ENCODE measurements at places on chromosomes 7 and 10. TPM values are rescaled to one million over a fixed set of nuclear protein-coding genes. Genes with fewer than 3 reads are reported as not detected.

DNA sequence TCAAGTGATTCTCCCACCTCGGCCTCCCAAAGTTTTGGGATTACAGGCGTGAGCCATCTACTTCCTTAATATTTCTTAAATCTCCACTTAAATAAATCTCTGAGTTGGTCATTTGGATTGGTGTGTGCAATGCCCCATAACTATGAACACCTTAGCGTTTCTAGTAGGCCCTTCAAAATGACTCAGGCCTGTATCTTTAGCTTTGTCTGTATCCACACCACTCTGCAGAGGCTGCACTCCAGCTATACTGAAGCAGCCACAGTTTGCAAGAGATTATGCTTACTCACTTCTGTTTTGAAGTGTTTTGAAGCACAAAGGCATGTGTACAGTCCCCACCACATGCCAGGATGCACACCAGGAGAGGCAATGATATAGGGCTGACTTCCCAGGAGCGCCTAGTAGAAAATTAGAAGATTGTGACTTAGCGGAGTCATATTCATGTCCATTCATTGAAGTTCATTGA, 2.4 kb upstream of the ST7 start:
- peaks cover 12% of the 10 kb centered on the region for H3K4me1 ChIP-seq
- no peaks in the 10 kb centered on the region for H3K27me3 ChIP-seq
- no peaks in the 10 kb centered on the region for H3K36me3 ChIP-seq
- DNase-seq = no peak

DNA sequence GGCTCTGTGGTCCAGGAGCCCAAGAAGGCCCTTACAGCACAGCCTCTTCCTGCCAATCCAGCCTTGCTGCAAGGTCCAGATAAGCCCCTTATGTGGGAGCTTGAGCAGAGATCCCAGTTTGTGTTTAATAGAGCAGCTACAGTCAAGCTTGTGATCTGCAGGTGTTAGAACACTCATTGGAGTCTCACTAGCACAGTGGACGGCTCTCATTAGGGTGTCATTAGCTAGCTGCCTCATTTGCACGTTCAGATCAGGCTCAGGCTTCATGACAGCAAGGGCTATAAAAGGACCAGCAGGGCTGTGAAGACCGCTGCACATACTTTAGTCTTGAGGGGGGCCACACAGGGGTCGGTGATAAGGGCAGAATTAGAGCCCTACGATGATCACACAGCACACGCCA, 443.2 kb downstream of the RPS24 start:
- no peak overlapping the region for H3K27ac ChIP-seq
- H3K27me3 ChIP-seq = no peaks in the 10 kb centered on the region
- no peaks in the 10 kb centered on the region for H3K36me3 ChIP-seq
- peaks cover 3% of the 10 kb centered on the region for H3K4me1 ChIP-seq

The WEE2 gene
- 2.5 TPM for total RNA-seq

The GRM3 gene
- not detected for total RNA-seq

DNA sequence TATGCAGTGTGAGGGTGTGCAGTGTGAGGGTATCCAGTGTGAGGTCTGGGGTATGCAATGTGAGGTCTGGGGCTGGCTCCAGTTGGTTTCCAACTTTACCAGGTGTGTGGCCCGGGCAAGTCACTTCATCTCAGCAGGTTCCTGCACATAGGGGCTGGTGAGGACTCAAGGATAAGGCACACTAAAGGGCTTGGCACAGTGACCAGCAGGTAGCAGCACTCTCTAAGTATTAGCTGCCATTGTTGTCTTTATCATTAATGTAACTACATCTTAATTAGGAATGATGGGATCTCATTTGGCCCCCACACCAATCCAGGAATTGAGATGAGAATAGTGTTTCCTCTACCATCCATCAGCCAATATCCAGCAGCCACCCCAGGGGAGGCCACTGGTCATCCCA, 117.3 kb downstream of the KCNMA1 start:
- H3K4me3 ChIP-seq = no peak overlapping the region
- no peak for DNase-seq
- no peaks in the 10 kb centered on the region for H3K4me1 ChIP-seq
- H3K36me3 ChIP-seq = no peaks in the 10 kb centered on the region

- DNase-seq = no peak
- H3K4me3 ChIP-seq = no peak overlapping the region
- no peak overlapping the region for H3K27ac ChIP-seq
- H3K4me1 ChIP-seq = no peaks in the 10 kb centered on the region
- no peaks in the 10 kb centered on the region for H3K36me3 ChIP-seq
Observed at GRCh38 chr10:43890124-43890523, 241.4 kb upstream of the ZNF32 start.

DNA sequence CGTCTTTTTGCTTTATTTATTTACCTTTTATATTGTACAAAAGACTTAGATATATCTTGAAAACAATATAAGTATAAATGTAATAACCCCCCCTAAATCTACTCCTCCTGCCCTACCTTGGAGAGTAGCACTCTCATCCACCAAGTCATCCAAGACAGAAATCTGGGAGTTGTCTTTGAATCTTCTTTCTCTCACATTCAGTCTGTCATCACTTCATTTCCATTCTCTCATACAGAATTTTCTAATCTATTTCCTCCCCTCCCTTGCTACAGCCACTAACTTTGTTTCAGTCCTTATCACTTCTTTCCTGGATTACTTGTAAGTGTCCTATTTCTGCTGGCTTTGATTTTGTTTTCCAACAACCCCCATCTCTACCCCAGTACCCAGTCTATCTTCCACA, 170.6 kb downstream of the SEMA3D start:
- H3K36me3 ChIP-seq = no peaks in the 10 kb centered on the region
- no peaks in the 10 kb centered on the region for H3K4me1 ChIP-seq
- no peak for DNase-seq
- H3K27me3 ChIP-seq = no peaks in the 10 kb centered on the region
- no peak overlapping the region for H3K27ac ChIP-seq

The FEZF1 gene
- total RNA-seq = not detected

DNA sequence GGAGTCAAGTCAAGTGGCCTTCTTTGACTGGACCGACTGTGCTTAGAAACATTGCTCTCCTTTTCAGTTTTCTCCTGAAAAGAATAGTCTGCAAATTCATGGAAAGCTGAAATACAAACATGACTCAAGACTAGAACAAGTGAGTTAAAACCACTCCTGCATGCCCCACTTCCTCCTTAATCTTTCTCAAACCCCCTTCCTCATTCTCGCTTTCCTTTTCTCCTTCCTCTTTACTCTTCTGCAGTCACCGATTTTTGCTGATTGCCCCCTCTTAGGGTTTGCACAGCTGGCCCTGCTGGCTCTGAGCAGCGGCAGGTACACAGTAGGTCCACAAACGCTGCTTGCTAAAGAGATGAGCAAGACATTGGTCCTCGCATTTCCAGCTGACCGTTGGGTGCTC, 34.8 kb upstream of the MKI67 start:
- no peak for DNase-seq
- no peaks in the 10 kb centered on the region for H3K27me3 ChIP-seq
- H3K4me3 ChIP-seq = no peak overlapping the region
- H3K27ac ChIP-seq = no peak overlapping the region

The SPDYE2 gene
- not detected for total RNA-seq

DNA sequence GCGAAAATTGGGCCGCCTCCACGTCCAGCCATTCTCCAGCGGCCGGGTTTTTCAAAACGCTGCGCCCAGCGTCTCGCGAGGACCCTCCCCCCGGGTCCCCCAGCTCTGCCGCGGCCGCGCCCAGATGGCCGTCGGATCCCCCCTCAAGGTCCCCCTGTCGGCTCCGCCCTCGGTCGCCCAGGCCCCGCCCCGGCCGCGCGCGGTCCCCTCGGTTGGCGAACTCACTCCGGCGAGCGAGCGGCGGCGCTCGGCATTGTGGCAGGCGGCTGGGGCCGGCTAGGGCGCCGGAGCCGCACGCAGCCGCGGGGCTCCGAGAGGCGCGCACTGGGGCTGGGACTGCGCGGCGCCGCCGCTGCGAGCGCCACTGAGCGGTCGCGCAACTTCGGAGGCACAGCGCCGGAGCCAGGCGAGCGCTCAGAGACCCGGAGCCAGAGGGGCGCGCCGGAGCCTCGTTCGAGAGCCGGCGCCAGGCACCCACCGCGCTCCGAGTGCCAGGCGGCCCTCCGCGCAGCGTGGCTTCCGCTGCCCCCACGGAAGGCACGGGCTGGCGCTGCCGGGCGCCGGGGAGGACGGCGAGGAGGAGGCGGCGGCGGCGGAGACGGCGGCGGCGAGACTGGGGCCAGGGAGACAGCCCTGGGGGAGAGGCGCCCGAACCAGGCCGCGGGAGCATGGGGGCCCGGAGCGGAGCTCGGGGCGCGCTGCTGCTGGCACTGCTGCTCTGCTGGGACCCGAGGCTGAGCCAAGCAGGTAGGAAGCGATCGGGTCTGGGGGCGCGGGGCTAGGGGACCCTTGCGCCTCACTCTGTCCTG, at the start of gene UNC5B:
Gene UNC5B (plus strand): TSS at position 253 of the 809 bp plus-strand sequence. CDS start 416 bp downstream, at position 669.
- H3K4me1 ChIP-seq = peaks cover 27% of the 10 kb centered on the region
- no peak within 1 kb of the TSS for H3K27ac ChIP-seq
- H3K4me3 ChIP-seq = peak within 1 kb of the TSS; percentile 66

GRCh38 chr7:155543011-155543876, 3.1 kb downstream of the CNPY1 start:
- no peak overlapping the region for H3K4me3 ChIP-seq
- H3K27ac ChIP-seq = no peak overlapping the region
- no peaks in the 10 kb centered on the region for H3K27me3 ChIP-seq

- no peak for DNase-seq
- H3K4me1 ChIP-seq = peaks cover 14% of the 10 kb centered on the region
- no peaks in the 10 kb centered on the region for H3K27me3 ChIP-seq
- H3K27ac ChIP-seq = peak overlapping the region; percentile 70
Observed at GRCh38 chr7:157397036-157397720, 60.4 kb downstream of the DNAJB6 start.

Data from Caco-2 (cell line).